Left renal pelvis (tissue), 4 donors: ENCODE measurements at places on chromosomes 11 and 22.

DNA sequence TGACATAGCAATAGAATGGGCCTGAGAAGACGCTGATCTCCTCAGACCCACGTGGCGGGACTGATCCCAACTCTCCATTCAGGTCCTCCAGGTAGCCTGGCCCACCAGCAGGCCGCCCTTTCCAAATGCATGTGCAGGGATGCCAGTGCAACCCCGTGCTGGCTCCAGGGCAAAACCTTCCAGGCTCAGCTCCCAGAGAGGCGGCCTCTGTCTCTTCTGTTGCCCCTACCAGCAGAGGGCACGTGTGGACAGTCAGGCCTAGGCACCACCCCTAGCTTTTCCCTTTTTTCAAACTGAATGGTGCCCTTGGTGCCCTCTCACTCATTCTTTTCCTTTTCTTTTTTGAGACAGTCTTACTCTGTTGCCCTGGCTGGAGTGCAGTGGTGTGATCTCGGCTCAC is 121.7 kb downstream of the OSBP2 start:
- no peak for DNase-seq

- DNase-seq = no peak
These were observed 7.0 kb downstream of the OR51B5 start for GRCh38 chr11:5336331-5336730.

- DNase-seq = no peak
These were observed 65.4 kb upstream of the ZC3H12C start for GRCh38 chr11:110027627-110028371.

GRCh38 chr22:25161017-25161915 is 38.4 kb upstream of the CRYBB3 start:
- no peak for DNase-seq

DNA sequence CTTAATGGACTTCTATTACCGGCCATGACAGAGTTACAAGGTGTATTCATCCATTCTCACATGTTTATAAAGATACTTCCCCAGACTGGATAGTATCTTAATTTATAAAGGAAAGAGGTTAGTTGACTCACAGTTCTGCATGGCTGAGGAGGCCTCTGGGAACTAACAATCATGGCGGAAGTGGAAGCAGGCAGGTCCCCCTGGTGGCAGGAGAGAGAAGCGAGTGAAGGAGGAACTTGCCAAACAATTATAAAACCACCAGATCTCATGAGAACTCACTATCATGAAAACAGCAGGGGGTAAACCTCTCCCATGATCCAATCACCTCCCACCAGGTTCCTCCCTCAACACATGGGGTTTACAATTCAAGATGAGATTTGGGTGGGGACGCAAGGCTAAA is 170.0 kb upstream of the PDGFD start:
- no peak for DNase-seq
